ENCODE measurements at places on chromosomes 2 and 18. TPM values are rescaled to one million over a fixed set of nuclear protein-coding genes. Genes with fewer than 3 reads are reported as not detected.

POTEE gene
- total RNA-seq: 0.44 TPM

EDAR gene
- 0.66 TPM for total RNA-seq

MTCL1 gene
- 14.1 TPM for total RNA-seq

KATNAL2 gene
- total RNA-seq: 9.6 TPM

KCNJ13 gene
- 10.1 TPM for total RNA-seq

CNGA3 gene
- total RNA-seq: 4.9 TPM

GULP1 gene
- total RNA-seq: 78.2 TPM

PRKAG3 gene
- 0.06 TPM for total RNA-seq

DNA sequence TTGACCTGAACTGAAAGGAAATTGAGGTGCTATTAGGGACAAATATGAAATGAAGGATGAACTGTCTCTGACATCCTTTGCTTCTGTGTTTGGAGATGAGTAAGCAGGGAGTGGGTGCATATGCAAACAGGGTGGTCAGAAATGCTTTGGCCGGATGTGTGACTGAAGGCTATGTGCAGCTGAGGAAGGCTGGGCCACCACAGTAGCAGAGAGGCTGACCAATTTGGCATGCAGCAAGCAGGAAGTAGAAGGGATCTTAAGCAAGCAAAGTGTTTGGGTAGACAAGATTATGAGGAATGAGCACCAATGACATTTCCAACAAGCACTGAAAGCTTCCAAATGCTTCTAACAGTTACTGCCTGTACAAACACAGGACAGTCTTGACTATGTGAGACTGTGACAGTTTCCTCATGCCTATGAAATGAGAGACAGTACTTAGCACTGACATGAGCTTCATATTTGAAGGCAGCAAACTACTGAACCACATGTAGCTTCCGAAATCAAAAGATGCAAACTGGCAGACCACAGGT is 3.3 kb upstream of the ACTR3 start:
- H3K4me1 ChIP-seq: peaks cover 3% of the 10 kb centered on the region
- no peak for DNase-seq
- no peak overlapping the region for H3K27ac ChIP-seq
- no peaks in the 10 kb centered on the region for H3K36me3 ChIP-seq
- H3K4me3 ChIP-seq: no peak overlapping the region
- H3K27me3 ChIP-seq: no peaks in the 10 kb centered on the region

DNA sequence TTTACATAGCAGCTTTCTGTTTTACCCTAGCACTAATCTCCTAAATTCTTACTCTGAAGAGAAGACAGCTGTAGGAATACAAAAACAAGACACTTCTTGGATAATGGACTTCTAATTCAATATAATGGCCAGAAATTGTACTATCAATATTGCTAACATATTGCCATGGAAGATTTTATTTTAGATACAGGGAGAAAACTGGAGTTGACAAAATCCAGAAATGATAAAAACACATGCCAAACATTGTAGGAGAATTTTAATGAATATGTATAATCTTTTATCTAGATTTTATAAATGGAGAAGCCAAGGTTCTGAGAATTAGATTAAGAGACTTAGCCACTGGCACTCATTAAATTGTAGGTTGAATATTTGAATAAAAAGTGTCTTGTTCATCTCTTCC is 1838.8 kb upstream of the LRRTM1 start:
- no peak for DNase-seq
- H3K4me3 ChIP-seq: no peak overlapping the region
- H3K27ac ChIP-seq: no peak overlapping the region
- no peaks in the 10 kb centered on the region for H3K36me3 ChIP-seq
- H3K27me3 ChIP-seq: no peaks in the 10 kb centered on the region

DNA sequence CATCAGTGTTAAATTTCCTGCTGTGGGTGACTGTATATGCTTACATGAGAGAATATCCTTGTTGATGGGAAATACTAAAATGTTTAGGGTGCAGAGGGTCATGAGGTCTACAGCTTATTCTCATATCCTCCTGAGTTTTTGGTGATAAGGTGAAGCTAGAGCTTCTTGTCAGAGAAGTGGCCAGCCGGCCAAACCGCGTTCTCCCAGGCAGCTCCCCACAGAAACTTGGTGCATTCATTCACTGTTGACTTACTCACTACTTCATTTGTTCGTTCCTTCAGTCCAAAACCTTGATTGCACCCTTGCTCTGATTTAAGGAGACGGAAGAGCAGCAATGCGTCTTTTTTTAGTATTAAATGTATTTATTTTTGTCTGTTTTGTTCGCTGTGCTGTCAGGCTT is 8.7 kb downstream of the SNED1 start:
- no peak overlapping the region for H3K4me3 ChIP-seq
- no peak for DNase-seq
- no peaks in the 10 kb centered on the region for H3K36me3 ChIP-seq
- no peak overlapping the region for H3K27ac ChIP-seq
- peaks cover 25% of the 10 kb centered on the region for H3K4me1 ChIP-seq

DNA sequence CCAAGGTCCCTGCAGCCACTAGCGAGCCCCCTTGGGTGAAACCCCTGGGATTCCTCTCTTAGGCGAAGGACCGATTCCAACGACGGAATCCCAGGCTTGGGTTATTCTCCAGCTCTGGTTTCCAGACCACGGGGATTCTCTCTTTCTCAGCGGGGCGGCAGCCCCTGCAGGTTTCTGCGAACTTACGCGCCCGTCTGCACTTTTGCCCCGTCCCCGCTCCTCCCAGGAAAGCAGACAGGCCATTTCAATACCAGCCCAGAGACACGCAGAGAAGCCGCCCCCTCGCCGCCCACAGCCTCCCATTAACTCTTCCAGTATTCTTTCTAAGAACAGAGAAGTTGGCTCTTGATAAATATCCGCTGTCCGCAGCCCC is 1.2 kb downstream of the CBLN2 start:
- DNase-seq: no peak
- H3K4me3 ChIP-seq: peak overlapping the region; percentile 50
- H3K27ac ChIP-seq: no peak overlapping the region
- H3K36me3 ChIP-seq: no peaks in the 10 kb centered on the region
- H3K4me1 ChIP-seq: peaks cover 18% of the 10 kb centered on the region

GRCh38 chr2:203469546-203469945 is 65.6 kb downstream of the RAPH1 start:
- no peak overlapping the region for H3K27ac ChIP-seq
- DNase-seq: no peak
- no peak overlapping the region for H3K4me3 ChIP-seq

- no peaks in the 10 kb centered on the region for H3K36me3 ChIP-seq
- no peaks in the 10 kb centered on the region for H3K27me3 ChIP-seq
- no peak overlapping the region for H3K4me3 ChIP-seq
- DNase-seq: no peak
Measured at GRCh38 chr2:188870289-188870688, 103.9 kb upstream of the COL3A1 start.

DNA sequence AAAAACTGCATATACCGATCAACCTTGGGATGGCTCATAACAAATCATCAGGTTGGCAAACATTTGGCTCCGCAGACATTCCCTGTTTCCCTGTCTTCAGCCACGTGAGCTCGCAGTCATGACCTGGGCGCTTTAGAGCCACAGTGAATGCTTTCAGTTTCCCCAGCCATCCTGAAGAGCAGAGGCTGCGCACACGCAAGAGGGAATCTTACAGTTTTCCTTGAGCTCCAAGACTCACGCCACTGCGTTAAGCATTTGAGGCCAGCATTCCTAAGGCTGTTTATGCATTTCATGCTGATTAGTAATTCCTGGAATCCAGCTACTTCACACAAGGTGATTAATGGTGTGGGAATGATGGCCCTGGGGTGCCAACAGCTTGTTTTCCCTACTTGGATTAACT is 95.1 kb downstream of the MTCL1 start:
- H3K36me3 ChIP-seq: peaks cover 10% of the 10 kb centered on the region
- no peaks in the 10 kb centered on the region for H3K27me3 ChIP-seq
- H3K4me3 ChIP-seq: no peak overlapping the region
- H3K27ac ChIP-seq: peak overlapping the region; percentile 10
- H3K4me1 ChIP-seq: peaks cover 41% of the 10 kb centered on the region
- no peak for DNase-seq

DNA sequence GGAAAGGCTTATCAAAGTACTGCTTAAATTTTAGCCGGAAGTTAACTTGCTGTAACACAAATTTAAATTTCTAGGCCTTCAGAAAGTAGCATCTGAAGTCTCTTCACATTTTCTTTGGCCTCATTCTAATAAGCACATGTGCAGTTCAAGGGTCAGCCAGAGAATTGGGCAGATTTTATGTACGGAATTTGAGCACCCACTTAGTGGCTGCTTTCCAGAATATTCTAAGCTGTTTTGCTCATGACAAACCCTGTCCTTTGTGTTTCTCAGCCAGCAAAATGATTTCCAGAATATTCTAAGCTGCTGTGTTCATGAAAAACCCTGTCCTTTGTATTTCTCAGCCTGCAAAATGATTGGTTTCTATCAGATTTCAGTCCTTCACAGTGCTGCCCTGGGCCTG is 225.0 kb upstream of the DOK6 start:
- no peaks in the 10 kb centered on the region for H3K27me3 ChIP-seq
- H3K4me1 ChIP-seq: no peaks in the 10 kb centered on the region
- H3K4me3 ChIP-seq: no peak overlapping the region
- DNase-seq: no peak
- no peaks in the 10 kb centered on the region for H3K36me3 ChIP-seq
